ENCODE measurements at places on chromosomes 13 and 19.

DNA sequence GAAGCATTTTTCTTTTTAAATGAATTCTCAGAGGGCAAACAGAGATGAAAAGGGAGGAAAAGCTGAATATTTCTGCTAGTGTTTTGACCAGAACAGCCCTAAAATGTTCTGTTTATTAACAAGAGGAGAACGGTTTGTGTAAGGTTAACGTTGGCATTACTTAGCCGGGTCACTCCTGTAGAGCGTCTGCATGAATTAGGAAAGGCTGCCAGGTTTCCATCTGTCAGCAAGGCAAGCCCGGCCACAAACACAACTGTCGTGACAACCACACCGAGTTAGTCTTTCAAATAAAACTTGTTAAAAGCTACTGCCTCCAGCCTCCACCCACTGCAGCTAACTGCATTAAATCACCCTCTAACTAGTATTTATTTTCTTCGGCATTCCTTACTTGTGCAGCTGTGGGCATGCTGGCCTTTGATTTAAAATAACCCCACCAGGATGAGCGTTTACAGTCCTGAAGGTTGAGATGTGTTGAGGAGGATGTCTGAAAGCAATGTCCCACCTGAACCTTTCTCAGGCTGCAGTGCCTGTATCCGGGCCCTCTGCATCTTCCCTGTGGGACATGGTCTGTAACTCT lies 527.9 kb downstream of the FGF9 start:
- DNase-seq = peak; percentile 20

GRCh38 chr19:48249502-48250014 lies 6.2 kb downstream of the CARD8 start:
- no peak for DNase-seq

DNA sequence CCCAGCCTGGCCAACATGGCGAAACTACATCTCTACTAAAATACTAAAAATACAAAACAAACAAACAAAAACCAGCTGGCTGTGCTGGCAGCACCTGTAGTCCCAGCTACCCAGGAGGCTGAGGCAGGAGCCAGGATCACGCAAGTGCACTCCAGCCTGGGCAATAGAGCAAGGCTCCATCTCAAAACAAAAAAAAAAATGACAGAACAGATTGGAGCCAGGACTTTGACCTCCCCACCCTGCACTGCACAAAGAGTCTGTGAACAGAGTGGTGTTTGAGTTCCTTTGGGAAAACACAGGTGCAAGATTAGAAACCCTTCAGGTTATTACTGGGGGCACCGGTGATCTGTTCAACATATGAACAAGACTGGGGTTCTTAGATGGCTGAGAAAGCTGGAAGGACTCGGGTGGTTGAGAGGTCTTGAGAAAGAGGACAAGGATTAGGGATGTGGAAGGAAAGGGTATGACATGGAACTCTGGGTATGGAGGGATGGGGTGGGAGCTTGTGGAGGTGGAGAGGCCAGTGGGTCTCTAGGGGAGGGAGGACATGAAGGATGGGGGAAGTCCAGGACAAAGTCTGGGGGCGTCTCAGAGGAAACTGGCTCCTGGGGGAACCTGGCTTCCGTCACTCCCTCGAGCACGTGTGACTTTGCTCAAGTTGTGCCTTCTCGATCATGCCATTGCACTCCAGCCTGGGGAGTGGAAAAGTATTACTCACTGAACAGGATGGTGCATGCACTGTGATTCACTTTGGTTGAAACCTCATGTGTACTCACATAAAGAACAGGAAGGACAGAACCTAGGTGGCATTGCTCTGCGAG lies 25.9 kb downstream of the RCN3 start:
- DNase-seq = no peak

DNA sequence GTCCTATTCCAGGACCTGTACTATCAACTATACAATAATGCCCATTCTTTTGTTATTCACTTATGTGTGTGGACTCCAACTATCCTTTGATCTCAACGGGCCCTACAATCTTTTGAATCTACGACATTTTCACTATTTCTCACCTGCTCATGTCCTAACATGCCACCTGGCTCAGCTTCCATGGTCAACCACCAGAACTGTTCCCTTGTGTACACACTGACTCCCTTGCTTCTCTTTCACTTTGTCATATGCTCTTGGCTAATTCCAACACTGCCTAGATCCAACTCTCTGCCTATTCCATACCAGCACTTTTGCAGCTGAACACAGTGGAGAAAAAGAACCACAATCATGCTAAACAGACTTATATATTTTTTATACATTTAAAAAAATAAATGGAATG lies 53.1 kb downstream of the MICU2 start:
- DNase-seq = no peak

DNA sequence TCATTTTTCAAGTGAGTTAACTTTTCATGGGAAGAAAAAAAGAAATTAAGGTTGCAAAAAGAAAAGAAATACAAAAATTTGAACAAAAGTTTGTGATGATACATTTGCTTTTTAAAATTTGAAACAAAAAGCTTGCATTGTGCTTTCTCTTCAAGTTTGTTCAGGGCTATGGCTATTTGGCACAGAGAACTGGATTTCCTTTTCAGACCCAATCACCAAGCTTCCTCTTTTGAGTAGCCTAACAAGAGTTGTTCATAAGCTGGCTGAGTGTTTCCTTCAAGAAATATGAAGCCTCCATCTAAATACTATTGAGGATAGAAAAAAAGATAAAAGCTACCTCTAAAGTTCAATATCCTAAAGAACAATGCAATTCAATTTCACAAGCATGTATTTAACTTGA lies 787.8 kb downstream of the LIG4 start:
- DNase-seq = no peak

DNA sequence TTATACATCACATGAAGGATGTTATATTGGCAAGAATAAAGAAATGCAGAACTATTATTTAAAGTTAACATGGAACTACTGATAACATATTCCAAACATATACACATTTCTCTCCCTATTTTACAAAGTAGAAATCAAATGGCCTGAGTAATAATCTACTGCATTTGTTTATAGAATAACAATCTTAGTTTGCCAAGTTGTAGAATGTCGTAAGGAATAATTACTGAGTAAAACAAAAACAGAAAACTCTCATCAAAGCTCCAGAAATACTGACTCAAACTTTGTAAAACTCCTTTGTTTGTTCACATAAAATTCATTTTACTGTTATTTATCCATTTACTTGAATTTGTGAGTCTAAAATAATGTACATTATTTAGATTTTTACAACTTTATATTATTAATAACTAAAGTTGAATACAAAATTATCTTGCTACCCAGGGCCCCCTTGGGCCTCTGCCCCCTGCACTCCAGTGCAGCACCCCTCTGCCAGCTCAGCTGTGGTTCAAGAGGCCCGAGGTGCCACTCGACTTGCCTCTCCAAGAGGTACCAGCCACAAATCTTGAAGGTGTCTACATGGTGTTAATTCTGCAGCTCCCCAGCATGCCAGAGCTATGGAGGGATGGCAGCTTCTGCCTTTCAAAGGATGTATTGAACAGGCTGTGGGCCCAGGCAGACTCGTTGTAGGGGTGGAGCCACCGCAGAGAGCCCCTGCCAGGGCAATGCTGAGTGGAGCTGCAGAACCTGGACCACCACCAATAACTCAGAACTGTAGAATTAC lies 2819.7 kb downstream of the PCDH9 start:
- no peak for DNase-seq

- DNase-seq = no peak
Measured at GRCh38 chr19:29489172-29489951, 36.4 kb upstream of the VSTM2B start.

- no peak for DNase-seq
Measured at GRCh38 chr13:111852725-111853518, 214.0 kb upstream of the SOX1 start.

DNA sequence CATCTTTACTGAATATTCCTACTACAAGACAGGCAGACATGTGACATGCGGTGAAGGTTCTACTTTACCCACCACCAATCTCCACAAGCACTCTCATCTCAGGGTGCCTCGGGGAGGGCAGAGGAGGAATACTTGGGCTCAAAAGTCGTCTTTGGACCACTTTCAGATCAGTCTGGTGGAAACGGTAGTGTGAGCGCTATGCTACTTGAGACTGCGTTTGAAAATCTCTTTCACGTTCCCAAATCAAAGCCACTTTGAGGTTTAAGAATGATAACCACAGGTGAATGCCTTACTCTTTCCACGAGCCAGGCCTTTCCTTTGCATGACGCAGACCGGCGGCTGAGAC lies 1.5 kb upstream of the SOX1 start:
- DNase-seq = no peak

GRCh38 chr13:30846311-30846710 lies 59.8 kb upstream of the MEDAG start:
- DNase-seq = no peak

- DNase-seq = no peak
Measured at GRCh38 chr13:111210544-111211469, 95.7 kb downstream of the ARHGEF7 start.

GRCh38 chr19:6041991-6042481 lies 64.1 kb upstream of the RANBP3 start:
- DNase-seq = no peak
